ENCODE measurements at places on chromosomes 5 and 9.
A peak's percentile ranks its signal among the peaks of the same experiment; 100 is the strongest.

DNA sequence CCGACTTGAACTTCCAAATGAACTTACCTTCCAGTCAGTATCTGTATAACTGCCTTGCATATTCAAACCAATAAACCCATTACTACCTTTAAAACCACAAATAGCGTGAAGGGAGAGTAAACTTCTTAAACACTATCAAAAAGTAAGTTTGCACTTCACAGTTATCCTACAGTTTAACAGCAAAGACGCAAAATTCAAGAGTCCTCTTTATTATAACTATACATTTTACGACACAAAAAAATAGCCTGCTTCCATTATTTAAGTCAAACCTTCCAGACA is 1.8 kb downstream of the PTBP3 start:
- DNase-seq = no peak

GRCh38 chr9:125749951-125750626 is 2.9 kb downstream of the PBX3 start:
- DNase-seq = no peak

GRCh38 chr5:5751498-5751897 is 329.0 kb downstream of the ICE1 start:
- no peak for DNase-seq

DNA sequence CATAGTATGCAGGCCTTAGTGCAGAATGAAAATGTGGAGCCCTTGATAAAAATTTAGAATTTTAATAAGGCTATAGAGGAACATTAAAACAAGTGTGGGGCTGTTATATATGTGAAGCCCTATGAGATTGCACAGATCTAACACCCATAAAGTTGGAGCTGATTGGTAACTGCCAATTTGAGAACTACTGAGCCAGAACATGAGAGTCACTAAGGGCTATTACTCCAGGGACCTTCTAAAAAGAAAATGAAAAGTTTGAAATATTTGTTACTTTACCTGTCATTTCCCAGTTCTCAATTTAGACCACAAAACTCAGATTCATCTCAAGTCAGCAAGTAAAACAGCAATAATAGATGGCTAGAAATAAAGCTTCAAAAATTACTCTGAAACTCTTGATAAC is 898.6 kb downstream of the TLE1 start:
- no peak for DNase-seq

DNA sequence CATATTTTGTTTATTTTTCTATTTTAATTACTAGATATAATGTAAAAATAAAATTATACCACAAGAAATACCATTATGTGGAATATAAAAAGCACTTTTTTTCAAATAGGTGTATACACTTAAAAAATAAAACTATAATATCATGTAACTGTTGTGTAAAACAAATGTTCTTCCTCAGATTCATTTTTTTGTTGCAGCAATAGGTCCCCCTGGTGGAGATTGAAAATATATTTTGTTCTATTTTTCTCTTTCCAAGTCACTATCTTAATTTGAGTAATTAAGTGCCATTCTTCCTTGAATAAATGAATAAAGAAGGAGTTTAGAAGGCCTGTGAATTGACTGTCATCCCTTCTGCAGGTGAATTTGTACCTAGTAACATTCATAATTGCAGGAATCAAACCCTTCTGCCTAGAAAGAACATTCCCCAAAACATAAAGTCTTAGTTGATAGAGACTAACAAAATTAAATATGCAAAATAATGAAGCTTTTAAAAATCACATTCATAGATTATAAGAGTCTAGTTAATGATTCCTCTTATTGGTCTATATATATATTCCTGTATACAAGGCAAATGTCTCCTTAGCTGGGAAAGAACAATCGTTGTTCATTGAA is 23.4 kb downstream of the CETN3 start:
- no peak for DNase-seq

- no peak for DNase-seq
These were observed 47.0 kb downstream of the TJP2 start for GRCh38 chr9:69221036-69221435.

- peak; percentile 29 for DNase-seq
These were observed 394.5 kb downstream of the ARHGEF28 start for GRCh38 chr5:74020503-74020902.

DNA sequence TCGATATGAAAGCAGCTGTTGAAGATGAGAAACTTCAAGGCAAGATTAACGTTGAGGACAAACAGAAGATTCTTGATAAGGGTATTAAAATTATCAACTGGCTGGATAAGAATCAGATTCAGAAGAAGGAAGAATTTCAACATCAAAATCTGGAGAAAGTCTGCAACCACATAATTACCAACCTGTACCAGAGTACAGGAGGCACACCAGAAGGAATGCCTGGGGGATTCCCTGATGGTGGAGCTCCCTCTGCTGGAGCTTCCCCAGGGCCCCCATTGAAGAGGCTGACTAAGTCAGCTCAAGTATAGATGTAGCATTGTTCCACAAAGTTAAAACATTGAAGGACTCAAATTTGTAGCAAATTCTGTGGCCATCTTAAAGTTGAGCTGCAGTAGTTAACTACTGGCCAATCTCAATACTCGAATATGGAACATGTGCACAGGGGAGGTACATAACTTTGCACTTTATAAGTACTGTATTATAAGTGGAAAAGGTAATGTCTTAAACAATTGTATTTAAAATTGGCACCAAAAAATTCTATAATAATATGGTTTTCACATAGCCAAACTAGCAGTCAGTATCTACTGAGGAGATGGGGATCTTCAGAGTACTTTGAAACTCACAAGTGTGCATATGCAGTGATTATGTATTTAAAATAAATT is 237.5 kb downstream of the CHSY3 start:
- no peak for DNase-seq

GRCh38 chr5:88967633-88968585 is 84.9 kb upstream of the MEF2C start:
- DNase-seq = no peak

DNA sequence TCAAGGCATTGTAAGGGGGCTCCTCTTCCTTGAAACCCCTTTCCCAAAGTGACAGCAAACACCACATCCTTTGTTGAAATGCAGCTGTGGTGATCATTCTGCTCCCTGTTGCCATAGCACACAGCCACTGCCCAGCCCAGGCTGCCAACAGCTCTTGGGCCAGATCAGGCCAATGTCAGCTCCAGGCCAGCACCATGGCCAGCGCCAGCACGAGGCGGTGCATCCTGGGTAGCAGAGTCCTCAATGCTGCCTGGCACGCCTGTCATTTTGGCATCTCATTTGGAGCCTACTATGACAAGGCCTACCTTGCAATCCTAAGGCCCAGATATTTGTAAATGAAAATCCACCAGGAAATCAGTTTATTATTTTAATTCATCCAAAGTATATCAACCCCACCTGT is 390.6 kb downstream of the DNAH5 start:
- DNase-seq = no peak

- DNase-seq = peak; percentile 18
These were observed 248.3 kb downstream of the CDH18 start for GRCh38 chr5:19739671-19740070.

DNA sequence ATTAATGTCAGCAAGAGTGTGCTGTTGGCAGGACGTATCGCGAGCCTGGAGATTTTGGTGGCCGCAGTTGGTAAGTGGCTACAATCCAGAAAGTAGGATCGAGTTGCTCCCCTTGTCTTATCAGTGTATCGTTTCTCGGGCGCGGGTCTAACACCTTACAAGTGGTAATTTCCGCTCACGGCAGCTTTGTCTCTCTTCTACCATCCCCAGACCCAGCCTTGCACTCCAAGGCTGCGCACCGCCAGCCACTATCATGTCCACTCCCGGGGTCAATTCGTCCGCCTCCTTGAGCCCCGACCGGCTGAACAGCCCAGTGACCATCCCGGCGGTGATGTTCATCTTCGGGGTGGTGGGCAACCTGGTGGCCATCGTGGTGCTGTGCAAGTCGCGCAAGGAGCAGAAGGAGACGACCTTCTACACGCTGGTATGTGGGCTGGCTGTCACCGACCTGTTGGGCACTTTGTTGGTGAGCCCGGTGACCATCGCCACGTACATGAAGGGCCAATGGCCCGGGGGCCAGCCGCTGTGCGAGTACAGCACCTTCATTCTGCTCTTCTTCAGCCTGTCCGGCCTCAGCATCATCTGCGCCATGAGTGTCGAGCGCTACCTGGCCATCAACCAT is 1.1 kb downstream of the PTGER4 start:
- no peak for DNase-seq

DNA sequence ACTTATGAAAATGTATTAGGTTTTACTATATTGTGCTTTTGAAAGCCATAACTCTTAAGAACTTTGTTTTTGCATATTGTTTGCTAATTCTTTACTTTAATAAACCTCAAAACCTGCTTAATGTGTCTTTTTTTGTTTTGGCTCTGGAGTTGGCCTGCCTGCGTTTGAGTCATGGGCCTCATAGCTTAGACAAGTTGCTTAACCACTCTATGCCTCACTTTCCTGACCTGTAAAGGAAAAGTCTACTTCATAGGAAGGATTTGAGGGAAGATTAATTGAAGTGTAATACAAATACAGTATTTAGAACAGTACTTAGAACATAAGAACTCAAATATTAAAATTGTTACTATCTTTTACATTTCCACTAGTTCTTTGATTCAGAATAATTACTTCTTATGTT is 10.3 kb downstream of the SMIM32 start:
- DNase-seq = no peak

- no peak for DNase-seq
These were observed 4.4 kb downstream of the TAS2R1 start for GRCh38 chr5:9625731-9626130.

DNA sequence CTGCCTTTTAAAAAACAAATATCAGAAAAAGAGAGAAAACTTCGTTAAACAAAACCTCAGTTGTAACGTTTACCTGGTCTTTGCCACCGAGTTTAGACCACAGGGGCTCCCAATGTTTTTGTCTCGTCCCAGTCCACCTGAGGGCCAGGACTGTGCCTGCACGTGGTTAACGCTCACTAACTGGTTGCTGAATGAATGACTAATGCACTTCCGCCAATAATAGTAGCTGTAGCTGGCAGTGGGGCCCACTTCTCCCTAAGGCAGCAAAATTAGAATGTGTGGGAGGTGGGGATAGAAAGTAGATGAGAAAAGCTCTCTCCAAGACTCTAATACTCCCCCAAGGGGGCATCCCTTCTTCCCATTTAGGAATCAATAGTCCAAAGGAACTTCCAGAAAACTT is 29.1 kb upstream of the MED27 start:
- no peak for DNase-seq

DNA sequence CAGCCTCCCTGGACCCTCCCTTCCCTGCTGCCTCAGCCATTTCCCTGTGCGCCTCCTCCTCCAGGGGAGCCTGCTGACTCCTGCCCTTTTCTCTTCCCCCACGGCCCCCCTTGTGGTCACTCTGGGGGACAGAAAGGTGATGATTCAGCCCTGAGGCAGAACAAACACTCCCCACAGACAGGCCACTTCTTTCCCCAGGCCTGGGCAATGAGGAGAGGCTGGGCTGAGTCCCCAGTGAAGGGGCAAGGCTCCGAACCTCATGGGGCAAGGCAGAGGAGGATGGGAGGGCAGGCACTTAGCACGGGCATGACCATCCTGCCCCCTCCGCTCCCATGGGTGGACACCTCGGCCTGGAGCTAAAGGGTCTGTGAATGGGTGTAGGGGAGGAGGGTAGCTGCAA is 21.0 kb downstream of the CSF1R start:
- DNase-seq = no peak

GRCh38 chr5:29037716-29038115 is 1999.3 kb upstream of the CDH9 start:
- DNase-seq = no peak
